Activated CD4-positive, alpha-beta T cell treated with anti-CD3 and anti-CD28 coated beads, Interleukin-2, Interleukin-6, amounts not matched to agents 100 ng/mL and 50 ng/mL, durations not matched to agents 16 hours and 8 hours (primary cell): ENCODE measurements at places on chromosomes 12 and 14.

- peak; percentile 10 for DNase-seq
Observed at GRCh38 chr12:65823513-65824375, 539 bp upstream of the HMGA2 start.

GRCh38 chr14:22071006-22071405 lies 397.4 kb upstream of the OR4E1 start:
- DNase-seq = peak; percentile 57

DNA sequence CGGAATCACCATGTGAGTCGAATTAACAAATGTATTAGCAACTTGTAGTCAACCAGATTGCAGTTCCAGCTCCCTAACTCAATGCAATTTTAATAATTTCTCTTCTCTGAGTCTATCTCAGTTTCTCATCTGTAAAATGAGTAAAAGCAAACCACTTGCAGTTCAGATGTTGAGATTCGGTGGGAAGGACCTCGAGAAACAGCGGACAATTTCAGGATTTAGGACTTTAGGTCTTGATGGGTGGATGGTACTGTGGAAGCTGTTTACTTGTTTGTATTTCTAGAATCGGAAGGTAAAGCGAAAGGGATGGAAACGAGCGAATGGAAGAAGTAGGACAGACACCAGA lies 510 bp upstream of the TTC8 start:
- DNase-seq = no peak

GRCh38 chr14:93007225-93007997 lies 84.5 kb downstream of the CHGA start:
- no peak for DNase-seq

GRCh38 chr14:93706360-93706955 lies 81.8 kb downstream of the PRIMA1 start:
- no peak for DNase-seq

DNA sequence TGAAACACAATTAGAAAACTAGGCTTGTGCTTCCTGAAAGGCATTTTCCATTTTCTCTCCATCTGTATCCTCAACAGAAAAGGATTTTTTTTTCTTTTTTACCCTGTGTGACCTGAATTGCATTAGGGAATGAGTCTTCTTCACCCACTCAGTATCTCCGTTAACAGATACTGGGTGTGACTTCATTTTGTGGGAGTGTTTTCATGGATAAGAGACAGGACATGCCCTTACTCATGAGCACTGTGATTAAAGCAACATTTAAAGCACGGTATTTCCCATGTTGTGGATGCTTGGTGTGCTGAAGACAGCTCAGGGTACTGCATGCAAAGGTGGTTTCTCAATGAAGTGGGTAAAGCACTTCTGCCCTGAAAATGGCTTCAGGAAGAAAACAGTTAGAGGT lies 1397.3 kb upstream of the TMEM132C start:
- DNase-seq = no peak

DNA sequence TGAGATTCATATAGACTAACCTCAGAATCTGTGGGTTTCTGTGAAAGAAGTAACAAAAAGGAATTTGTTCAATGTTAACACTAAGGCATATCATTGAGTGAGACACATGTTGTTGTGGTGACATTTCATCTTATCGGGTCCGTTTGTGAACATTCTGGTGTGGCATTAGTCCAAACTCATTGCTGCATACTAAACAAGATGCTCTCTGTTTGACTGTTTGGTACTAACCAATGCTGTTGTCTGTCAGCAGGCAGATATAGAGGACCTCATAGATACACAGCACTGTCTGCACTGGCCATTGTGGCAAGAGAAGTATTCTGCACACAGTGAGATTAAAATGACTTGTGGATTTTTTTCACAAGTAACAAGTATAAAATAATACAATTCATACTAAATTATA lies 41.2 kb downstream of the SLC25A21 start:
- no peak for DNase-seq

DNA sequence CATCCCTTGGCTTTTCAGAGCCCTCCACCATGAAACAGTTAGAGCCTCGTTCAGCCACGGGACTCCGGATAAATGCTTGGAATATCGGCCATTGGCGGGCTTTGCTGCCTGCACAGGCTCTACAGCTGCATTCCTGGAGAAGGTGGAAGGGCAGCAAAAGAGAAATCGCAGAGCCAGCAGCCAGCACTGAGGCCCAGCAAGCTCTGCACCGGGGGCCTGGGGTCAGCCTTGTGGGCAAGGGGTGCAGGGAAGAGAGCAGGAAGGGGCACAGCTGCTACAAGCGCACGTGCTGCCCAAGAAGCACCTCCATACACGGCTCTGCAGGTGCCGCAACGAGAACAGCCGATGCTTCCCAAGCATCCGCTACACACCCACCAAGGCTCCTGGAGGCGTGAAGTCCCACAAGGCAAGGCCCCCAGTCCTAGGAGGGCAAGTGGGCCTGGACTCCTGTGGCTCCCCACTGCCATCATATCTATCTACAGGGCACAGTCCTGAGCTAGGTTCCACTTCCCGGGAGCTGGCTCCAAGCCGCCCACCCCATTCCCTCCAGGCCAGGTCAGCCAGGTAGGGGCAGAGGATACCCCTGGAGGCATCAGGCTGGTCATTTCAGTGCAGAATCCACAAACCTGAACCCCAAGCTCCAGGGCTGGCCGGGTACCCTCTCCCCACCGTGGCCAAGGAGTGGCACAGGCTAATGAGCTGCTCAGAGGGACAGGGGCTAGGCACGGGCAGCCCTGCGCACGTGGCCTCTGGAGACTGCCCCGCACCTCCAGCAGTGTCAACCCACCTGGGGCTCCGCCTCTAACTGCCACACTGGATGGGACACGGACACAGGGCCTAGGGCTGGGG lies 40.2 kb downstream of the CCNK start:
- no peak for DNase-seq

DNA sequence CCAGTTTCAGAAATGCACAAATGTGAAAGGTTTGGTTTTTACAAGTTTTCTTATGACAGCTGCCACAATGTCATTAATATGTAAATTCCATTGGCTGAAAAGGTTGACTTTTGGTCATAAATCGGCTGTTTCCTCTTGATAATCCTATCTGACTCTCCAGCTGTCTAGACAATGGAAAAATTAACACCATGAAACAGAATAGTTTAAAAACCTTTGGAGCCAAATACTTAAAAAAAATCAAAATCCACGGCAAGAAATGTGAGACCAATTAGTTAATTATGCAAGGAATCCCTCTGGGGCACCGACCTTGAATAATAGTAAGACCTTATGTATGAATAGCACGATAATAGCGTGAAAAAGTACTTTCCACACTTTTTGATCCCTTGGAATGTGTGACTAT lies 138.0 kb downstream of the ZNF664 start:
- no peak for DNase-seq

DNA sequence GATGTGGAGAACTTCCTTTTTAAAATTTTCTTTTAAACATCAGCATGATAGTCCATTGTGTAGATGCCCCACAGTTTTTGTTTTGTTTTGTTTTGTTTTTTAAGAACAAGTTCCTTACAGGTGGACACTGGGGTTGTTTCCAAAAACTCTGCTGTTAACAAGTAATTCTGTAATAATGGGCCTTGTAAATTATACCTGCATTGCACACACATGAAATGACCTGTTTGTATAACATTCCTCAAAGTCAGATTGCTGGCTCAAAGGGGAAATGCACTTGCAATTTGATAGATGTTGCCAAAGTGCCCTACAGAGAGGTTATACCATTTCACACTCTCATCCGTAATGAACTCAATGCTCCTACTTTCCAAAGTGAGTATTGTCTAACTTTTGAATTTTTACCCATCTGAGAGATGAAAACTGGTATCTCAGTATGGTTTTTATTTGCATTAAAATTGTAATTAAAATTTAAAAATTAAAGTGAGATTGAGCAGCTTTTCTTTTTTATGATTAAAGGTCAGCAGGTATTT lies 89.2 kb downstream of the SPPL3 start:
- no peak for DNase-seq

GRCh38 chr12:102811110-102811737 lies 105.8 kb downstream of the PAH start:
- peak; percentile 8 for DNase-seq

DNA sequence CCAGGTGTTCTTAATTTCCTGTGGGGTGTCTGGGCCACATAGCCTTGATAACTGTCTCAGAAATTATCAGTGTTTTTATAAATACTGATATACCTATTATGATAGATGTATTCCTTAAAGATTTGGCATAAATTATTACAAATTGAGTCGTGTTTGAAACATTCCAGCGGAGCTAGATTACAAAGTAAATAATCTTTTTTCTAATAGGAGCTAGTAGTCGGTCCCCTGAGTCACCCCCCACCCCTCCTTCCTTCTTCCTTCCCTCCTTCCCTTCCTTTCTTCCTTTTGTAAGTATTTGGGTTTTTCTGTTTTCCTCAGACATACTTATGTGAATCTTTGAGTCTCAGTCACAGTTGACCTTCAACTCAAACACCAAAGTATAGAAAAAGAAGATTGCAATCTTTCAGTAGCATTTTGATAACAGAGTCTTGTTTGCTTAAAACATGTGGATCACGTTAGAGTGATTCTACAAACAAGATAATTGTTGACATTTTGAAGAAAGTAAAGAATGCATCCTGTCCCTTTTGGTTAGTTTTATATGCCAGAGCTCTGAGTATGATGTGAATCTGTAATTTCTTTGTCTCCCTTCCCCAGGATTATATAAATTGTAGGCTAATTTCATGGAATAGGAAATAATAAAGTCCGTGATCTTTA lies 264.0 kb downstream of the FUT8 start:
- no peak for DNase-seq

DNA sequence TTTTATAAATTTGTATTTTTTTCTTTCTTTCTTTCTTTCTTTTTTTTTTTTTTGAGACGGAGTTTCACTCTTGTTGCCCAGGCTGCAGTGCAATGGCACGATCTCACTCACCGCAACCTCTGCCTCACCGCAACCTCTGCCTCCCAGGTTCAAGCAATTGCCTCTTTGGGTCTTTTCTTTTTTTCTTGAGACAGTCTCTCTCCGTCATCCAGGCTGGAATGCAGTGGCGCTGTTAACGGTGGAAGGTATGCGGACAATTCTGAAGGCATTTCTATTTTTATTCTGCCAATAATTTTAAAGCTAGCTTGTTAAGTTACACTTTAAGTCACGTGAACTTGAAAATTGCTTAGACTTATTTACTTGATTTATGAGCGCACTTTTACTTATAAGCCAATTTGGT lies 8.8 kb upstream of the PHC1 start:
- no peak for DNase-seq

- no peak for DNase-seq
Observed at GRCh38 chr12:31021809-31022494, 51.7 kb upstream of the DDX11 start.

- DNase-seq = peak; percentile 88
Observed at GRCh38 chr12:13179211-13180074, 17.1 kb upstream of the EMP1 start.
